GM18507 (cell line): ENCODE measurements at places on chromosomes 2 and 18.
A peak's percentile ranks its signal among the peaks of the same experiment; 100 is the strongest.

DNA sequence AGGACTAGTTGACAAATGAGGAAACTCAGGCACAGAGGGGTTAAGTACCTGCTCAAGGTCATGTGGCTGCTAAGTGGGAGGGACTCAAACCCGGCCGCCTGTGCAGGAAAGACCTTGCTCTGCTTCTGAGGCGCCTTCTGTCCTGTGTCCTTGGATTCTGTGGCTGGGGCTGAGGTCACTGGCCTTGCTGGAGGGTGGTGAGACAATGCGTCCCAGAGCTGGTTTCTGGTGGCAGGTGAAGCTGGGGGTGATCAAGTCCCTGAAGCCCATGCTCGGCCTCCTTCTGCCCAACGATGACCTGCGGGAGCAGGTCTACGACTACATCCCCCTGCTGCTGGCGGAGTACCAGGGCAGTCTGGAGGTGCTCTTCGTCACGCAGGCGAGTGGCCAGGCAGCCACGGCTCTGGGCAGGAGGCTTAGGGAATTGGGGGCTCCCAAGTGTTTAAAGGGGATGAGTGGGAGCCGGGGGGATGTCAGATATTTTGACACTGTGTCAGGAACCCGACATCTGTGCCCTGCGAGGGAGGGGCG lies 16.1 kb downstream of the MROH2A start:
- no peak for DNase-seq

GRCh38 chr2:66661253-66662173 lies 226.6 kb downstream of the MEIS1 start:
- DNase-seq: no peak

DNA sequence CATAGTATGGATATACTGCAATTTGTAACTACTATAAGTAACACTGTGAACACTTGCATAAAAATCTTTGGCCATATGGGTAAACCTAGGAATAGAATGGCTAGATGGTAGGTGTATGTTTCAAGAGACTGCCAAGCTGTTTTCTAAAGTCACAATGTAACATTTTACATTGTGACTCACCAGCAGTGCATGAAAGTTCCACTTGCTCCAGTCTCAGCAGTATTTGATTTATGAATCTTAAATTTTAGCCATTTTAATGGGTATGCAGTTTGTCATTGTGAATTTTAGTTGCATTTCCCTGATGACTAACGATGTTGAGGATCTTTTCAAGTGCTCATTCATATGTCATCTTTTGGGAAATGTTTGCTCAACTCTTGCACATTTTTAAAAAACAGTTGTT lies 86.1 kb downstream of the FARSB start:
- DNase-seq: no peak

DNA sequence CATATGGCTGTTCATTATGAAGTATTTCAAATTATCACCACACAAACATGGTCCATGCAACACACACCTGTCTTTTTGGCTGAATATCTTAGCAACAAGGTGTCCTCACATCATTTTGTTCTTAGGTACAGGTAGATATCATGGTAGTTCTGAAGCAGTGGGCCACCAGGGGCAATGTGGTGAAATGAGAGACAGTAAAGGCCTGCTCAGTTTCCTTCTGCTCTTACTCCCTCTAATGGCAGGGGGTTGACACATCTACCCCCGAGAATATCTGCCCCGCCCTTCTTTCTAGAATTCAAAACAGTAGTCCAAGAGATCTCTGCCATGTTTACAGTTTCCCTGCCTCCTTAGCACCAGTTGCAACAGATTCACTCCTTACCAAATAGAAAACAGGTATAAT lies 147.0 kb upstream of the KLHL14 start:
- peak; percentile 5 for DNase-seq

DNA sequence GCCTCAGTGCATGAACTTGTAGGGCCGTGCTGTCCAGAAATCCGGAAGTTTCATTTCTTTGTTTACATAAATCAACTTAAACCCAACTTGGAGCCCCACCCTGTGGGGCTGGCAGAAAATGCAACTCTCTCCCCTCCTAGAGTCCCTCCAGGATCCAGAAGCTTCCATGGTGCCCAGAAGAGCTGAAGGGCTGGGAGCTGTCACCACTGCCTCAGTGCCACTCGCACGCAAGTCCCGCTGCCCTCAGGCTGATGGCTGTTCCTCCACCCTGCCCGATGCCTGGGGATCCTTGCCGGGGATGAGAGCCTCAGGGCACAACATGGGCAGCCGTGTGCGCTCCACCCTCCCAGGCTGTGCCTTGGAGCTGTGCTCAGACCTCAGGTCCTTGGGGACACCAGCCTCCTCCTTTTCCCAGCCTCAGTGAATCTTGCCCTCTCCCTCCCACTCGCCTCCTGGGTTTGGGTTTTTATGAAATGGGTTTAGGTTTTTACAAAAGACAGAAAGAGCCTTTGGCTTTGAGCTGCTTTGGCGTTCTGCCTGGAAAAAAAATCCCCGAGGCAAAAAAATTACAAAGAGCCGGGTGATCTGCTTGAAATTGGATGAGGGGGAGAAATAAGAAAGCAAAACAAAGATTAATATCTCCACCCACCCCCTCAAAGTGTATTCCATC lies 155.2 kb downstream of the TWIST2 start:
- no peak for DNase-seq

DNA sequence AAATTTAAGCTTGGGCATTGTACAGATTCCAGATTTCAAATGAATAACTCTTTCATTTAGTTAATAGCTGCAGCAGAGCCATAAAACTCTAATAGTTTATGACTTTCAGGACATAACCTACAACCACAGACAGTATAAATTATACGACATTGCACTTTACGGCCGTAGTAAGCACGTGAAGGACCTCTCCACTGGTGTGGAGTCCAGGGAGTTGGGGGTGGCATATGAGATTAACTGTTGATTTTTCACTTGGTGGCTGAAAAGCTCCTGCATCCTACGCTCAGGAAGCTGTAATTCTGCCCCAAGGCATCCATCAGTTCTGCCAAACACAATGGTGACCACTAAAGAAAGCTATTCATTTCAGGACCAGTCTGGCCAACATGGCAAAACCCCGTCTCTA lies 376.2 kb downstream of the SOX11 start:
- DNase-seq: no peak

GRCh38 chr2:101699755-101700461 lies 2.4 kb downstream of the MAP4K4 start:
- no peak for DNase-seq

- no peak for DNase-seq
Observed at GRCh38 chr2:7929281-7929680, 752.6 kb upstream of the ID2 start.

DNA sequence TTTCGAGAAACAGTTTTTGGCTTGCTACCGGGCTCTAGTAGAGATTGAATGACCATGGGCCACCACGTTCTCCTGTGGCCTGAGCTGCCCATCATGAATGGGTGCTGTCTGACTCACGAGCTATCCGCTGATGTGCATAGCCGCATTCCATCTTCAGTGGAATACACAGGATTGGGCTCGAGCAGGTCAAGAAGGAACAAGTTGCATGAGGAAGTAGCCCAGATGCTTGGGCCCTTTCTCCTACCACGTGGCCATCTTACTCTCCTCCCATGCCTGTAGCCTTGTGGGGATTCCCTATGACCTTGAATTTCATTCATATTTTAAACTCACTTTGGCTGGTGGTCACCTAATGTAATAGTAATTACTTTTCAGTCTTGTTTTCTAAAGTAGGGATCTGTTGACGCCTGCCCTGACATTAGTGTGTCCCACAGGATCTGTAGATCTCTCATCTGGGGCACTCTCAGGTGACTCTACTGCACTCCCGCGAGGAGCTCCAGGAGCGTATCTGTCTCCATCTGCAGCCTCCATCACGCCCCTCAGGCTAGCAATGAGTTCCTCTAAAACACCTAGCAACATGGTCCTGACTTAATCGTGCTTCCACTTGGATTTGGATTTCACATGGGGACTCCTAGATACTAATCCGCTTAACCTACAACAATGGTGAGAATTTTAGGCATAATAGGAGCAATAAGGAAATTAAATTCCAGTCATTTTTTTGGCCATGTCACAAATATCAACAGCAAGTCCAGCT lies 67.8 kb downstream of the PSMG2 start:
- no peak for DNase-seq

DNA sequence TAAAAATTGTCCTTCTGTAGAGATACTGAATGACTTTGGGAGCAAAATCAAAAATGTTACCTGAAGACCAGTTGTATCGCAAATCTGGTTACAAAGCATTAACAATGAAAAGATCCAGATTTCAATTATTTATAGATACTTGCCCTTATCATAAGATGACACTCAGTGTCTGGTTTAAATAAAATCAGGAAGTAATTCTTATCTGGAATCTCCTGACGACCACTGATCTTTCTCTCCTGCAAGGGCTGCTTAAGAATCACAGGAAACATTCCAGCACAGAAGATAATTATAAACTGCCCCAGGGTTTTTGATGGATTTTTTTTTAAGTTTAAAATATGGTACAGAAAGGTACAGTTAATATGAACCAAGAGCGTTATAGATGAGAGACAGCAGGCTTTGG lies 205.7 kb downstream of the ALK start:
- no peak for DNase-seq

GRCh38 chr2:189222468-189223105 lies 43.0 kb upstream of the COL5A2 start:
- no peak for DNase-seq

DNA sequence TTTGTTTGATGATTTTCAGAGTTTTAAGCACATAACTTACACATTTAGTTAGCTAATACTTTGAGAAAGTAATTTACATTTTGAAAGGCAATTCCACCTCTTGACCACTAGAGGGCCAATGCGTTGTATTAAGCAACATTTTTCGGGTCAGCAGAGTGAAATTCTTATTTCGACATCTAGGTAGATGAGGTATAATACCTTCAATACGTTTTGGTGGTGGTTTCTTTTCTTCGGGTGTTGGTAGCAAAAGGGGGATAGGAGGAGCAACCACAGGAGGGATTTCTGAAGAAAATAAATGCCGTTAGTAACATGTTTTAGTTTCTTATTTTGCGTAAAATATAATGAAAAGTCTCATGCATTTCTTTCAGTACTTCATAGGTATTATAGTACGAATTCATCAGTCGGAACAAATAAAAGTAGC lies 106.3 kb downstream of the TTN start:
- DNase-seq: peak; percentile 12

DNA sequence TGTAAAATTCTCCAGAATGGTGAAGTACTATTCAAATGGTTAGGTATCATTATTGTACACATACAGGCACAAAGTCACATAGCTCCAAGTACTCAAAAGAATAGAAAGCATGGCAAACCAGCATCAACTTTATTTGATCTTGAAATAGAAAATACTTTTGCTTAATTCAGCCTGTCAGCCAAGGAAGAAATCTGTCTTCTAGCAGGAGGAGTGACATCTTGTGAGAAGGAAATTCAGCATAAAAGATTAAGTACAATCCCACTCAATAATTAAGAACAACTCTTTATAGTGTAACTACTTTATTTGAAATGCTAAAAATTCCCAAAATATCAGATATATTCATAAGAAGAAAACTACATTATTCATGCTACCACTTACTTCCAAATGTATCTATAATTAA lies 15.8 kb downstream of the DNAJC27 start:
- no peak for DNase-seq

- no peak for DNase-seq
Observed at GRCh38 chr2:211453311-211453887, 897.0 kb downstream of the CPS1 start.

GRCh38 chr2:240459401-240460252 lies 24.2 kb downstream of the GPC1 start:
- no peak for DNase-seq

DNA sequence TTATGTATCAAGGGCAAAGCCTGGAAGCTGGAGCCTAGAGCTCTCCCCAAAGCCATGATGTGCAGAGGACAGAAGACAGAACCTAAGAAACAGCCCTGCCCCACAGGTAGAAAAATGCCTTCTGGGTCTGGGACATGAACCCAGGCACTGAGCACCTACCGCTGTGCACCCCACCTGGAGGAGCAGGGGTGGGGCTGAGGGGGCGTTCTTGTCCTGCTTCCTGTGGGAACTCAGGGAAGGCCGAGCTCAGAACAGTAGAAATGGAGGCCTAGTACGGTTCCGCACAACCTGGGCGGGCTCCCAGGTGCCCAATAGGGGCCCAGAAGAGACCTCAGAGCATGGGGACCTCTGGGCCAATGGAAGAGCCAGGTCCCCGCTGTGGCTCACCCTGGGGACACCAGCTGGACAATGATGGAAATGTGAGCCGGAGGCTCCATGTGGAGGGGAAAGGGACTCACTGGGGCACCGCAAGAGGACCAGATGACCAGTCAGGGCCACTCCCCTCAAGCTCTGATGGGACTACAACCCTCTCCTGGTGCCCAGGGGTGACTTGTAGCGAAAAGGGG lies 3.2 kb downstream of the CRACDL start:
- DNase-seq: no peak

DNA sequence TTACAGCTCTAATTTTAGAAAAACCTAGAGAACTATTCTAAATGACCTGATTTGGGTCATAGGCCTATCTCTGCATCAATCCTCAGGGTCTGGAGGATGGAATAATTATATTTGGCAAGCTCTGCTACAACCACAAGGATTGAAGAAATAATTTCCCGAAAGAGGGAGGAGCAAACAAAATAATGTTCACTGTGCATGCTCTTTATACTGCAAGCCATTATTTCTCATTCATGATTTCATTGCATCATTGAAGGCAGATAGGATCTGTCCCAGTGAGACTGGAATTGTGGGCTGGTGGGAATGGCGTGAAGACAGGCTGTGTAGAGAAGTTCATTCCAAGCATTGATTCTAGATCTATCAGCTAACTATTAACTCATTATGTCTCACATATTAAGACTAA lies 12.7 kb upstream of the MAPRE2 start:
- no peak for DNase-seq

DNA sequence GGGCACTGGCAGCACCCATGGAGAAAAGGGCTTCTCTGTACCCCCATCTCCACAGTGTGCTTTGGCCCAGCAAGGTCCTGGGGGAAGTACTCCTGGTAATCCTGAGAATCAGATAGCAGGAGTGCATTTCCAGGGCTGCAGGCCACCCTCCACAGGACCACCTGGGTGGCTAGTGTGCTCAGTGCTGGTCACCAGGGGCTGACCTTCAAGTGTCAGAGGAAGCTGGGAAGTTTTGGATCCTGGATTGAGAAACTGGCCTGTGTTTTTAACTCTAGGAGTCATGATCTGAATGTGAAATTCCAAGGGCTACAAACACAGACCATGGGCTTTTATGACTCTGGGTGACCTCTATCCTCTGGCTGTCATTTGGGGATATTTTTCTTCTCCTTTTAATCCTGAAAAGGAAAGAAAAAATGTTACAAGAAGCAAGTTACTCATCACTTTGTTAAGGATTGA lies 9.3 kb downstream of the RHOB start:
- DNase-seq: no peak

DNA sequence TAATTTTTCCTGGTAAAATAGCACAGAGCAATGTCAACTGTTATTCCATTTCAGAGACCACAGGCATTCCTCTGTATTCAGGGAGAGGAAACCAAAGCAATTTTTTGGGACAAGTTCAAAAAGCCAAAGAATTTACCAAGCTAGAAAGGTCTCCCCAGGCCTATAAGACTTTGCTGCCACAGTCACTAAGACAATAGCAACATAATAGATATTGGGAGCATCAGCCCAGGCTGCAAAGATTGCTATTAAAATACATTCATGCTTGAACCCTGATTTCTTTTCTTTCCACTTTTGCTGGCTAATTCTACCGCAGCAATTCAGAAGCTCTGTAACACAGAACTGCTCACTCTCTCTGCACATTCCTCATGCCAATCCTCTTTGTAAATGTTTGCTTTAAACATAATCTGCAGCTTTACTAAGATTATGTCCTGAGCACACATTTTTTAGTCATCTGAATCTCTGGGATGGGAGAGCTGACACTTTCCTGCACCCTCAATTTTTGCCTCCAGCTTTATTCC lies 76.3 kb downstream of the CLHC1 start:
- DNase-seq: no peak

GRCh38 chr2:110748489-110748867 lies 16.1 kb downstream of the ACOXL start:
- peak; percentile 68 for DNase-seq
